ENCODE measurements at places on chromosomes 2 and 18.

DNA sequence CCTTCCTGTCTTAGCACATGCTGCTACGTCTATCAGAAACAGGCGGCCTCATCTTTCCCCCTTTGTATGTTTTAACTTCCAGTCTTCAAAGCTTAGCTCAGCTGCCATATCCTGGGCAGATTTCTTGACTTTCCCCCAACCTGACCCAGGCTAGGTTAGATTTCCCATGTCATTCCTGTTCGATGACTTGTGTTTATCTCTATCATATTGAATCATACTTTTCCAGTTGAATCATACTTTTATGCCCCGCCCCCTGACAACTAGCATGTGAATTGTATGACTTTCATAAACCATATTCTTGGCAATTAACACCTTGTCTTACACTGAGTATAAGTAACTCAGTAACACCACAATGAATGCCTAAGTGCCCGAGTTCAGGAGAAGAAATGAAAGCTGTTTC lies 128.3 kb downstream of the CYRIA start:
- no peak for DNase-seq

DNA sequence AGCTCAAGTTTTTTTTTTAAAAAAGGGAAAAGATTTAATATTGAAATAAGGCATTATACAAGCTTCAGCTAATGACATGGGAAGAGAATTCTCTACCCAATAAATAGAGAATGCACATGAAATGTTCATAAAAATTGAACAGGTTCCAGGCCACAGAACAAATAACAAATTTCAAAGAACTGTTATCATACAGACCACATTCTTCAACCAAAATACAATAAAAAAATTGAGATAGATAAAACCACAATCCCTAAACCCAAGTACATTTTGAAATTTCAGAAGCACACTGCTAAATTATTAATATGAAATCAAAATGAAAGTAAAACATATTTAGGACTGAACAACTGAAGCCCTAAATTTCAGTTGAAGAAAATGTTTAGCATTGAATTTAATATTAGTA lies 89.6 kb downstream of the BCL2 start:
- DNase-seq, result no peak

GRCh38 chr2:82780050-82780449 lies 1679.0 kb downstream of the SUCLG1 start:
- DNase-seq, result no peak

- no peak for DNase-seq
Measured at GRCh38 chr2:154193246-154193645, 321.5 kb downstream of the GALNT13 start.

- no peak for DNase-seq
Measured at GRCh38 chr18:62318228-62319180, 6.6 kb upstream of the TNFRSF11A start.

- no peak for DNase-seq
Measured at GRCh38 chr2:19859565-19859964, 42.2 kb downstream of the TTC32 start.

GRCh38 chr2:143150287-143150686 lies 21.1 kb downstream of the ARHGAP15 start:
- no peak for DNase-seq

- DNase-seq, result no peak
Measured at GRCh38 chr18:7117390-7118355, at the start of gene LAMA1. Gene LAMA1, minus strand, starts transcription at chr18:7117797. Its CDS starts 77 bp downstream, at chr18:7117720.

GRCh38 chr2:159792599-159792998 lies 5.4 kb downstream of the CD302 start:
- no peak for DNase-seq

- DNase-seq, result no peak
Measured at GRCh38 chr2:156182132-156182531, 150.4 kb downstream of the NR4A2 start.

DNA sequence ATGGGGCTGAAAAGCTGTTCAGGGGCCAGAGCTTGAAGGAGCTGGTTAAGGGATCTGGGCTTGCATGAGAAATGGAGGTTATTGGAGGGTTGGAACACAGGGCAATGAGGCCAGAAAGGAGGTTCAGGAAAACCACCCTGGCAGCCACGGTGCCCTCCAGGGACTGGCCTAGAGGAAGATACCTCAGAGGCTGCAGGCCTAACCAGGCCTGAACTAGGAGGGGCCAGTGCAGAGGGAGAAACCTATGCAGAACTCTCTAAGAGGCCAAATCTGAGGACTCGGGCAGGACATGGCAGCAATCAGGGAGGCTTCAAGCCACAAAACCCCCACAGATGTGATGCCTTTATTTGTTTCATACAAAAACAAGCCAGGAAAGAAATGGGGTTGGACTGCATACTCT lies 66.8 kb downstream of the BIN1 start:
- DNase-seq, result no peak

- DNase-seq, result no peak
Measured at GRCh38 chr2:207801259-207801658, 31.6 kb upstream of the FZD5 start.

DNA sequence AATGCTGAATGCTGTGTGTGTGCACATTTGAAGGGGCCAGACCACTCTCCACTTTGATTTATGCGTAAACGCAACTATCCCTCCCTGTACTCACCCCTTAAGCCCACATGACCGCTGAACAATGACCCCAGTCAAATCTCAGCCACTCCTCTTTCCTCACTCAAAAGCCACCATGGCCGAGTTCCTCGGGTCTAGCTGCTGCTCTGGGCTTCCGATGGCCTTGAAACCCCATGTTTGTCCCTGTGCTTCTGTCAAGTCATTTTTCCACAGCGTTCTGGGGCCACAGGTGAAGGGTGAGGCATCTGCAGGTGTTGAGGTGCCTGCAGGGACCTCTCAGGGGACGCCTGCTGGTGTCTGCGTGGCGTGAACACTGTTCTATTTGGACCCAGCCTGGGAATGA lies 74.3 kb upstream of the TMEM18 start:
- DNase-seq, result no peak

DNA sequence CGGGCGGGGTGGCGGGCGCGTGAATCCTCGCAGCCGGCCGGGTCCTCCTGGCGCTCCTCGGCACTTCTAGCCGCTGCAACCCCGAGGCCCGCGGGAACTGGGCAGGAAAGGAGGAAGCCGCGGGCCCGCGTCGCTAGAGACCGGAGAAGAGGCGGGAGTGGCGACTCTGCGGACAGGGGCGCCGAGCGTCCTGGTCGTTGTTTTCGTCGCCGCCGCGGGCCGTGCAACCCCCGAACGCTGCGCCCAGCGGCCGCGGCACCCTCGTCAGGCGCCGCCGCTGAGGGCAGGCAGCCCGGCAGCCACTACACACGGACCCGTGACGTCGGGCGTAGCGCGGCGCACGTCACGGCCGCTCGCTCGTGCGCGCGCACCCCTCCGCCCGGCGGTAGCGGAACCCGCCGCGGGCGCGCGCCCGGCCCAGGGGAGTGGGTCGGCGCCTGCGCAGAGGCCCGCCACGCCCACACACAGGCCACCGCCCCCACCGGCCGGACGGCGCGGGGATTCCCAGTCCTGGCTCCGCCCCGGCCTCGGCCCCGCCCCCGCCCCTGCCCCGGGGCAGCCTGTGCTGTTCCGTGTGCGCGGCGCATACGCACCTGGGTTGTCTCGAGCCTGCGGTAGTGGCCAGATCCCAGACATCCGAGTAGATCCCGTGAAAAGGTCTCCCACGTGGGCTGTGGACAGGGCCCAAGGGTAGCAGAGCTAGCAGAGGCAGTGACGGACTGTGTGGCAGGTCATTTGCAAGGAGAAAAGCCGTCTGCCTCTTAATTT lies at the start of gene MAP3K2:
Gene MAP3K2, minus strand, starts transcription at position 321 of the 768 bp plus-strand sequence. CDS start 44,846 bp downstream, outside the sequence.
- peak; percentile 88 for DNase-seq

- DNase-seq, result no peak
Measured at GRCh38 chr2:216770050-216770449, 74.7 kb upstream of the IGFBP5 start.

DNA sequence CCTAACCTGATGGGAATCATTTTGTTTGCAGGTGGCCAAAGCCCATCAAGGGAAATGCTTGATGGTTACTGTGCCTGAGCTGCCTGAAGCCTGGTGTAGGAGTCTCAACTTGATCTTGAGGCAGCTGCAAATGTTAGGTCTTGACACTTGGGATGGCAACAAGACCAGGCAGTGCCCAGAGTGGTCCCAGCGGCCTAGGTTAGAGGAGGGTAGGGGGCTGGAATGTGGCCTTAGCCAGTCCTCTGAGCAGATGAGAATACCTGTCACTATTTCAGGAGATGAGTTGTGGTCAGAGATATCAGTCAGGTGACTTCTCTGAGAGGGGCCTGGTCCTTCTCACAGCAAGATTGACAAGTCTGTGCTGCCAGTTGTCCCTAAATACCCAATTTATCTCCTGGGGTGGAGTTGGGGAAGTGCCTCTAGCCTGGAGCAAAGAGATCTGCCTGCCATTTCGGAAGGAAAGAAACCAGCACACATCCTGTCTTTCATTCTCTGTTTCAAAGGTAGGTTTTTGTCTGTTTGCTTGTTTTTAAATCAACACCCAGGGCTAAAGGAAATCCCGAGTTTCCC lies 13.4 kb downstream of the SPTBN1 start:
- DNase-seq, result no peak

DNA sequence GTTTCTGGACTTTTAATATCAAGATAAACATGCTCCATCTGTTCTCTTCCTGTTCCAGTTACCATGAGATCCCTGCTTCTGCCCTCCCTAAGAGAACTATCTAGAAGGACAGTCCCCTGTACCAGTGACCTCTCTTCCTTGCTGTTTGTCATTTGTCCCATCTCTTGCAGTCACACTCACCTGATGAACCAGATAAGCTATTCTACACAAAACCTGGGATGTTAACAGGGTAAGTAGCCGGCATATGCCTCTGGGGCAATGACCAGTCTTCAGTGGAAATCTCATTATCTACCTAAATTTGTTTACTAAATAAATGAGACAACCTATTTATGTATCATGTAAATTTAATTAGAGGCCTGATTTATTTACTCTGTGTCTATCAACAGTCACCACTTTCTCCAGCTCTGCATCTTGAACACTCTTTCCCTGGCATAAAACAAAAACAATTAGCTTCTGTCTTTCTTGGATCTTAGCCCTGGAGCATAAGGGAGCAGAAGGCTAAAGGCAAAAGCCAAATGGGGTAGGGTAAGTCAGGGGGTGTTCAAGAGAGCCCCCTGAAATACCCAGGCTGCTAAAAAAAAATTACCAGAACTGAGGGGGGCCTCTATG lies 337.7 kb downstream of the ALK start:
- no peak for DNase-seq

DNA sequence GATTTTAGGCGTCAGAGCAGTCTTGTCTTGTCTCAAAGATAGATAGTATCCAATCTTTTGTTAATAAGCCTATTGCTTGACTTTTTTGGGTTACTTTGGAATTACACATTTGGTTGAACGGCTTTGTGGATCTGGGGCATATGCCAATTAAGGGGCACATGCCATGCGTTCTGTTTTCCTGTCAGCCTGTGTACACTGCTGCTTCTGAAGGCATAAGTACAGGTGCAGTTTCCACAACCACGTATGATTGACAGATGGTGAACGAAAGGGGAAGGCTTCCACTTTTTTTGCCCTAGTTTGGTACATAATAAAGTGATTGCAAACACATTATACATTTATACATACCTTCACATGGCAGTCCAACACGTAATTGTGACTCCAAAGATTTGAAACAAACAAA lies 102.3 kb downstream of the RAPH1 start:
- no peak for DNase-seq

- DNase-seq, result no peak
Measured at GRCh38 chr18:3321133-3321812, 59.3 kb downstream of the MYL12B start.

- DNase-seq, result no peak
Measured at GRCh38 chr2:120298173-120298835, 45.7 kb downstream of the RALB start.

GRCh38 chr2:241135737-241136136 lies 13.5 kb downstream of the PASK start:
- no peak for DNase-seq

- no peak for DNase-seq
Measured at GRCh38 chr2:66696374-66696773, 261.4 kb downstream of the MEIS1 start.

DNA sequence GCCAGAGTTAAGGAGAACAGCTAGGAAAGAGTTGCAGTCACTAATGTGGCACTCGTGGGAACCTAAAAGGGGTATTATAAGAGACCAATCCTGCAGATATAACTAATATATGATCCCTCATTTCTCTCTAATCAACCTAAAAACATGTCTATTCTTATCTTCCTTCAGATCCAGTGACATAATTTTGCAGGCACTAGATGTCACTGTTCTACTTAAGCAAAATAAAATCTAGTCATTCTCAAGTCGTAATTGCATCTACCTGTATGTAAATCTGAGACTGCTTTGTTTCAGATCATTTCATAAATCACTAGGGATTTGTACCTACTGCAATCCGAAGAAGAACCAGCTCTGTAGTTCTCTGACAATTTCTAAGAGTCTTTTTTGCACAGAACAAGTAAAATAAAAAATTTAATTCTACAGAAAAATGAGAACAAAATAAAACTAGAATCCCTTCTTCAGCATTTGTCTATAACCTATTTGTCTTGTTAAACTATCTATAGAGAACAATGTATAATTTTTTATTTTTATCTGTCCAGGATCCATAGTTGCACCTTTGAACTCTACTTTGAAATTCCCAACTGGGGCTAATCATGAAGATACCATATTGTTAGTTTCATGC lies 56.5 kb upstream of the ERBB4 start:
- DNase-seq, result no peak

DNA sequence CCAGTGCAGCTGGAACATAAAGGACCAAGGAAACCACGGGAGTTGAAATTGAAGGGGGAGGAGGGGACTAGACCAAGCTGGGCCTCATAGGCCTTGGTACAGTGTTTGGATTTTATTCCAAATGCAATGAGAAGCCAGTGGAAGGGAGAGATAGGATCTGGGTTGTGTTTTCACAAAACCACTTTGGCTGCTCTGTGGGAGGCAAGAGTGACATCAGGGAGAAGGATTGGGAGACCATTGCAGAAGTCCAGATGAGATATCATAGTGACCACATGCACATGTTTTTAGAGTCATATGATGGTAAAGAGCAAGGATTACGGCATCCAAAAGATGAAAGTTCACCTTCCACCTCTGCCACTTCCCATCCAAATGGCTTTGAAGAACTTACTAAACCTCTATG lies 210.2 kb downstream of the PAX3 start:
- no peak for DNase-seq

GRCh38 chr2:23718931-23719700 lies 207.8 kb downstream of the ATAD2B start:
- no peak for DNase-seq

- DNase-seq, result no peak
Measured at GRCh38 chr2:28411166-28411755, 18.6 kb downstream of the FOSL2 start.

DNA sequence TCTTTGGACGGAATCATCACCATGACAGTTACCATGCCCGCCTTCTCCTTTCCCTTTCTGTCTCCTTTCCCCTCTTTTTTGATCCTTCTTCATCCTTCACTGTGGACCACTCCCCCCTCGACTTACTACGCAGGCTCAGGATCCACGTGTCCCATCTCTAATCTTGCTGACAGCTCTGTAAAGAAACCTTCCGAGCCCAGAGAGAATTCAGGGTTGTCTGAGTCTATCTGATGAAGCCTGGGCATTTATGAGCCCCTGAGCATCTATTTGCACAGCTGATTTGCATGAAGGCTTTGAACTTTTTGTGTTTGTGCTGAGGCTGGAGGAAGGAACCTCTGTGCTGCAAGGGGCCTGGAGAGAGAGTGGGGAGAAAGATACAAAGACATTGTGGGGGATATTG lies 50.7 kb downstream of the CIB4 start:
- no peak for DNase-seq

All from stimulated activated CD8-positive, alpha-beta memory T cell treated with anti-CD3 and anti-CD28 coated beads, Interleukin-4, amount 100 ng/mL, for 1 hour (primary cell).